ENCODE measurements at places on chromosomes 6 and 20. TPM values are rescaled to one million over a fixed set of nuclear protein-coding genes. Genes with fewer than 3 reads are reported as not detected.

The TP53INP2 gene
- 73.4 TPM for total RNA-seq

The RHAG gene
- total RNA-seq: 0.55 TPM

GRCh38 chr6:87728706-87729105, 26.7 kb upstream of the AKIRIN2 start:
- H3K4me3 ChIP-seq: no peak overlapping the region
- H3K4me1 ChIP-seq: peaks cover 26% of the 10 kb centered on the region
- H3K27ac ChIP-seq: peak overlapping the region; percentile 24
- H3K36me3 ChIP-seq: no peaks in the 10 kb centered on the region
- no peak for DNase-seq

DNA sequence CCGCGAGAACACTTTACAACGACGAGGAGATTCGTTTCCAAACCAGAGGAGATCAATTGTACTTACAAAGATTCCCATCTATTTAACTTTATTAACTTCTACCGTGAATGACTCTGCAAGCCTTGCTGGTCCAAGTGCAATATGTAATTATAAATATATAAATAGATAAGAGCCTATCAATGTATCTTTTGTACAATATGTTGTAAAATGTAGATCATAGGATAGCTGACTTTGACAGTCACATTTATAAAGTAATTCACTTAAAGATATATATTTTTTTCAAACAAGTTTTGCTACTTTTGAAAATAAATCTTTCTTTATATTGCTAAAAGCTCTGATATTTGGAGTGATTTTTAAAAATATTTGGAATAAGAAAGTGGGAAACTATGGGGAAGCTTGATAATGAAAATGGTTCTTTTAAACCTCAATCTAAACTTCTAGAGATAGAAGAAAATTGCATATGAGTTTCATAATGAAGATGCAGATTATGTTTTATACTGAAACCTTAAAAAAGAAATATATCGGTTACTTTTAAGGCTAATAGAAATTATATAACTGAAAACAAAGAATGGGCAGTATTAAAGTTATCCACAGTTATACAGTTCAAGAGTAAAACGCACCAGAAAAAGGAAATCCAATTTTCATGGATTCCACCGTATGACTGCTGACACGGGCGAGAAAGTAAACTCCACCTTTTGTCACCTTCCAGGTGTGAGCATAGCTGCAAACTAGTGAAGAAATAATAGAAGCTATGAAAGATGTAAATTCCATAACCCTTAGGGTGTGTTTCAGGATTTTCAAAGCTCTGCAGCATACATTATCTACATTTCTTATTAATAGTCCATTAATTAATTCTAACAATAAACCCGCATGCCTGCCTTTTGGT, 3.3 kb downstream of the TCF21 start:
- peaks cover 16% of the 10 kb centered on the region for H3K4me1 ChIP-seq
- no peaks in the 10 kb centered on the region for H3K27me3 ChIP-seq
- peak overlapping the region; percentile 53 for H3K4me3 ChIP-seq

- H3K27ac ChIP-seq: no peak overlapping the region
- no peaks in the 10 kb centered on the region for H3K27me3 ChIP-seq
- H3K36me3 ChIP-seq: peaks cover 91% of the 10 kb centered on the region
- DNase-seq: no peak
- H3K4me1 ChIP-seq: peaks cover 1% of the 10 kb centered on the region
Observed at GRCh38 chr20:62892348-62893304, 31.0 kb upstream of the TCFL5 start.

DNA sequence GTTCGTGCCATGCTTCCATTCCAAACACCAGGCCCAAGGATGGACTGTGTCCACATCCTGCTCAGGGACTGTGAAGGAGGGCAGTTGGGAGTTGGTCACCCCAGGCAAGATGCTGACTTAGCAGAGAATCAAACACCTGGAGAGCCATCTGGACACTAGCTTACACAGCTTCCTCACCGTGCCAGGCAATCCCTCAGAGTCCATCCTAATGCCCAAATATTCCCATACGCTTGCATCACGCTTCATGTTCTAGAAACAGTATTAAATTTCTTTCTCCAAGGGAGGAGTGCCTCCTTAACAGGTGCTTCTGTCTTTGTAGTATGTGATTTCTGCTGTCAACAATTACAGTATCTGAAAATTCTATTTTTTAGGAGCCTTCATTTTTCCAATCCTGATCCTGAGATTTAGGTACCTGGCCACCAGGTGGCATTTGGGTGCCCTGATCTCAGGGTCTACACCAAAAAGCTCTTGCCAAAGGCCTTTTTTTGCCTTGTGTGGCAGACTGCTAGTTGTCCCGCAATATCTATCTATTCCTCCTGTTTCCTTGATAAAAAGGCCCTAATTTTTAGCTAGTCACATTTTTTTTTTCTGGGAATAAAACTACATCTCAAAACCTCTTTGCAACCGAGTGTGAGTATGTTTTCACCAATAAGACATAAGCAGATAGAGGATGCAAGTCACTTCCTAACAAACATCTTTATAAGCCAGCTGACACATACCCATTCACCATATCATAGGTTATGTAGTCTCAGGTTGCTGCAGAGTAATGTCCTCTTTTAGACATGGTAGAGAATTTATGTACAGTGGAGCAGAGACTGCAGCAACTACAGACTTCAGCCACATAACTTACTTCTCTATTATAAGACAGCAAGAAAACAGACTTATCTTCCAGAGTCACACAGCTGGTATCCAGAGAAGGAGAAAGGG, 85.0 kb downstream of the PREP start:
- H3K4me1 ChIP-seq: no peaks in the 10 kb centered on the region
- no peaks in the 10 kb centered on the region for H3K27me3 ChIP-seq
- no peak overlapping the region for H3K4me3 ChIP-seq
- no peak overlapping the region for H3K27ac ChIP-seq
- no peaks in the 10 kb centered on the region for H3K36me3 ChIP-seq

Data from heart right ventricle (tissue), 16 donors.